ENCODE measurements at places on chromosomes 5 and 9.

DNA sequence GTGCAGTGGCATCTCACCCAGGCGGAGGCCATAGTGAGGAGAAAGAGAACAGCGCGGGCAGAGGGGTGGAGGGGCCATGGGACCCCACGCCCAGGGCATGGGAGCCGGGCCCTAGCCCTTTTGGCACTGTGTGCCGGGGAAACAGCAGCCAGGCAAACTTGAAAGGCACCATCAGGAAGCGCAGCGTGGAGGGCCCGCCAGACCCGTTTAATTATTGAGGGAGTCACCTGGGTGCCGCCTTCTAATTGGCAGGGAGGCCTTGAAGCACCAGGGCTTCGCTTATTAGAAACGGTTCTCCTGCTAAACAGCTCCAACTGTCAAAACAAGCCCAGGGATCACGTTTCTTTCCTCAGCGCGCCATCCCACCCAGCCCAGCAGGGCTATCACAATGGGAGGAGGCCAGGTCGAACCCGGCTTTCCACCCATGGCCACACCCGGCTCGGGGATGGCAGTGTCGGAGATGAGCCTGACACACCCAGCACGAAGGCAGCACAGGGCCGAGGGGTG lies 104.6 kb upstream of the SARDH start:
- DNase-seq = no peak

- no peak for DNase-seq
Observed at GRCh38 chr5:21391506-21391905, 1403.5 kb upstream of the CDH18 start.

- DNase-seq = peak; percentile 62
Observed at GRCh38 chr9:84932915-84933527, 263.5 kb downstream of the NTRK2 start.

GRCh38 chr9:36929350-36929675 lies 104.8 kb downstream of the PAX5 start:
- DNase-seq = no peak

GRCh38 chr9:92276331-92277032 lies 17.0 kb downstream of the IARS1 start:
- DNase-seq = no peak

- no peak for DNase-seq
Observed at GRCh38 chr5:1950096-1950707, 67.5 kb upstream of the IRX4 start.

- DNase-seq = no peak
Observed at GRCh38 chr9:135376511-135377265, 102.9 kb upstream of the PPP1R26 start.

- DNase-seq = no peak
Observed at GRCh38 chr9:125246261-125246667, 5.1 kb upstream of the HSPA5 start.

GRCh38 chr5:34055667-34056066 lies 12.7 kb upstream of the C1QTNF3 start:
- no peak for DNase-seq

GRCh38 chr5:113614191-113614590 lies 100.7 kb downstream of the YTHDC2 start:
- DNase-seq = no peak

GRCh38 chr9:86035827-86036440 lies 63.4 kb downstream of the GOLM1 start:
- no peak for DNase-seq

GRCh38 chr5:117829646-117830045 lies 1158.7 kb downstream of the DTWD2 start:
- DNase-seq = no peak

DNA sequence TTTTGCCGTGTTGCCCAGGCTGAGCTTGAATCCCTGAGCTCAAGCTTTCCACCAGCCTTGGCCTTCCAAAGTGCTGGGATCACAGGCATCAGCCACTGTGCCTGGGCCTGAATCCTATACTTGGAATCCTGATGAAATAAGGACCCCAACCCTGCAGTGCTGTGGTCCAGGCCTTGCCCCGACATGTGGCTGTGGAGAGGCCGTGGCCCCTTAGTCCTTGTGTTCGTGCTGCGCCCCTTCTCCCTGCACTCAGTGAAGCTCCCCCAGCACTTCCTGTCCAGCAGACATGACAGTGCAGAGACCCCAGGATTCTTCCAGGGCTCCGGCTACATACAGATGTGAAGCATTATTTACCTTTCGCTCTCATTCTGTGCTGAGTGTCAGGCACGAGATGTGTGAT lies 52.9 kb downstream of the EHMT1 start:
- no peak for DNase-seq

- no peak for DNase-seq
Observed at GRCh38 chr5:92885950-92886349, 695.1 kb downstream of the NR2F1-AS1 start.

GRCh38 chr5:134420343-134420742 lies 8.7 kb upstream of the CDKN2AIPNL start:
- DNase-seq = no peak

DNA sequence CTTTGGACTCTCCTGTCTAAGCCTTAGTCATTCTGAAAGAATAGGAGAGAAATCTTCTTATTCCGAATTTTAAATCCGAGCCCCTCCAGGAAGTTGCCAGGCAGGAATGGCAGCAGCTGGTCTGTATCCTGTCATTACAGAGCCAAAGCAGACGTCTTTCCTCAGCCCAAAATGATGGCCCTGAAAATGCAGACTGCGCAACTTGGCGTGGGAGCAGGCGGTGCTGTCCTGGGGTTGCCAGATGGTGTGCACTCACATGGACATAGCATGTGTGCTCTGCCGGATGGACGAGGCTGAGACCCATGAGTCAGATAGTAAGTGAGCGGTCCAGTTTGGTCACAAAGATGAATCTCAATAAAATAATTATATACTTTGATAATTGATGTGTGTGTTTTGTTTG lies 410.4 kb downstream of the KCTD16 start:
- DNase-seq = no peak

DNA sequence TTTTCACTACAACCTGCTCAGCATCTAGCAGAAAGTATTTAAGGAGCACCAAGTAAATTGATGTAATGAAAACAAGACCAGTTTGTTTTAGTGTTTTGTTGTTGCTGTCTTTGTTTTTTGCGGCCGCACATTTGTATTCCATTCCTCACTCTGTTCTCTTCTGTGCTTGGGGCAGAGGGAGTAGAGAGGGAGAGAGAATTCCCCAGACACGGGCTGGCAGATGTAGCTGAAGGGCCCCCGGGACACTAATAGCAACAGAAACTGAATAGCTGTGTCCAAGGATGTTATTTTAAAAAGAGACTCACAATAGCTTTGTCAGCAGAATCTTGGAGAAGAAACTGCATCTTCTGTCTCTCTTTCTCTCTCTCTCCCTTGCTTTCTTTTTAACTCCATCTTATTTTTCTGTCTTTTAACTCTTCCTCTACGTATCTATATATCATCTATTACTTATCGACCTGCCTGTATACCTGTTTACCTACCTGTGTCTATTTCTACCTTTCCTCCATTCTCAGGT lies 145.3 kb downstream of the PAPPA start:
- DNase-seq = no peak

- no peak for DNase-seq
Observed at GRCh38 chr9:121744687-121745395, 93.4 kb downstream of the DAB2IP start.

GRCh38 chr5:157555037-157555640 lies 20.4 kb downstream of the ADAM19 start:
- DNase-seq = no peak

GRCh38 chr9:91047529-91047928 lies 245.9 kb downstream of the SYK start:
- no peak for DNase-seq

DNA sequence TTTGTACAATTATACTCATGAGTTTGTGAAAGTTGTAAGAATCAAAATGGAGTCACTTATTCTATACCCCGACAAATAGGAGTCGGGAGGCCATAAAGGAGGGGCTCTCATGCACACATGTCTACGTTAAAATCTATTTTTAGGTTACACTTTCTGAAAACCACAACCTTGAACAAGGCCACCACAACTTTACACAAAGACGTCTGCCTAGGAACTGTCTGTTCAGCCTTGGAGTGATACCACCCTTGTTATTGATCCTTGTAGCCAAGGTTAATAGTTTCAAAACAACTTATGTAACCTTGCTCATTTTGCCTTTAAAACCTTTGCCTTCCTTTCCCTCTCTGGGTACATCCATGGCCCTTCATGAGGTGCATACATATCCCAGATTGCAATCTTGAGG lies 4.1 kb upstream of the NDFIP1 start:
- DNase-seq = no peak

- no peak for DNase-seq
Observed at GRCh38 chr5:167460449-167461020, 830.9 kb upstream of the WWC1 start.

GRCh38 chr9:3299872-3300271 lies 225.9 kb downstream of the RFX3 start:
- no peak for DNase-seq

GRCh38 chr9:87564111-87564510 lies 66.4 kb downstream of the DAPK1 start:
- peak; percentile 90 for DNase-seq

DNA sequence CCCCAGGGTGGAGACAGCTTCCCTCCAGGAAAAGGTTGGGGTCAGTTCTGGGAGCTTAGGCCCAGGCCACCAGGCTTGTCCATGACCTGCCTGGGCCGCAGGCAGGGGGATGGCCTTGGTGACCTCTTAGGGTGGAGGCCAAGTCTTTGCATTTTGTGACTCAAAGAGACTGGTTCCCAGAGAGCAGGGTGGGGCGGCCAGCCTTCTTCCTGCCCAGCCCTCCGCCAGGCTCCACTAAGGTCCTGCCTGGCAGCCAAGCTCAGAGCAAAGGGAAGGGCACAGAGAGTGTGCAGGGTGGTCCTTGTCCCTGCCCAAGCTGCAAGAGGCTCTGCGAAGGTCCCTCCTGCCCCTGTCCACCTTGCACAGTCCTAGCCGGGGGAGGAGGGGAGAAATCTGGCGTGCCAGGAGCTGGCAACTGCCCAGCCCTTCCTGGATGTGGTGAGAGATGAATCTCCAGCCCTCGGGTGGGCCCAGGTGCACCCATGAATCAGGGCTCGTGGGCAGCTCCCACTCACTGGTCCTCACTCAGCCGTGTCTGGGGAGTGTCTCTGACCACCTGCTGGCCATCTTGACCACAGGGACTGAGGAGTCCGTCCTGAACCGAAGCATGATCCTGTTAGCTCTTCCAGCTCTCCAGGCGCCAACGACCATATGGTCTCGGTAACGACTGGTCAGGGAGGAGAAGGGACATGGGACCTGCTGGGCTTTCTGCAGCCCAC lies 2.3 kb upstream of the PTGDS start:
- no peak for DNase-seq

GRCh38 chr5:144192661-144193060 lies 22.0 kb downstream of the KCTD16 start:
- DNase-seq = no peak

- no peak for DNase-seq
Observed at GRCh38 chr5:9423571-9423970, 122.3 kb downstream of the SEMA5A start.

DNA sequence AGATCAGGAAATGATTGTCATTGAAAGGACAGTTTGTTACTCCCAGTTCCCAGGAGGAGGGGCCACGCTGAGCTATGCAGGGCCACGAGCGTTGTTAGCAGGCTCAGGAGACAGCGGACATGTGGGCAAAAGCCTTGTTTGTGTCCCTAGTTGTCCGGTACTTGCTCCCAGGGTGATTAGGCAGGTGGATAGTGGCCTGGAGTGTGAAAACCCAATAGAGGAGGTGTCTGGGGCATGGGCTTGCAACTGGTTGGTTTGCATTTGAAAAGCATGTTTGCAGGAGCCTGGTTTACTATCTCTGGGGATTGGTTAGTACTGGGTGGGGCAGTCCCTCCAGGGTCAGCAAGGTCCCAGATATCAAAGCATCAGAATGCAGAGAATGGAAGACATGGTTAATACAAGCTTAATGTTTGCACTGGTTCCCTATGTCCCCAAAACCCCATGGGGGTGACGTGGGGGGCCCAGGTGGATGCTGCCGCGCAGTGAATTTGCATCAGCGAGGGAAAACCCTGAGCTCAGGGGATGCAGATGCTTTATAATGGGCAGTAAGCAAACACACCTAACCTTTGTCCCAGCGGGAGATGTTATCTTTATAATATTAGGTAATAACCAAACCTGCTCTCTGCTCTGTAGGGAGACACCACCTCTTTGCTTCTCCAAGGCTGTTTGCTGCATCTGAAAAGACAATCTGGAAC lies 39.7 kb downstream of the ROPN1L start:
- no peak for DNase-seq

DNA sequence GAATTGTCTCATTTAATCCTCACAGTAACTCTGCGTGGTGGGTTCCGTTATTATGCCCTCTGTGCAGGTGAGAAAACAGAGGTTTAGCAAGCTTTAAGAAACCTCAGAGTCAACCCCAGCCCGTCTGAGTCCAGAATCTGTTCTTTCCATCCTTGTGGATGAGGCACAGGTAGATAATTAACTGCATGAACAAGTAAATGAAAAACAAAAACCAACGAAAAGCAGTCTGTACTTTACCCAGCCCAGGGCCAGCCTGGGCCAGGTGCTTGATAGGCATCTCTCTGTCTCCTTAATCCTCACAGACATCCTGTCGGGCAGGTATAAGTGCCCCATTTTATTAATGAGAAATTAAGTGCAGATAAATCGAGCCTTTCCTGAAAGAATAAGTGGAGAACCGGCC lies 25.3 kb upstream of the CXCL14 start:
- no peak for DNase-seq

Measured in H4 (cell line).